ENCODE measurements at places on chromosomes 16 and 17.

GRCh38 chr17:2716649-2717048 lies 5.1 kb upstream of the CLUH start:
- no peak for DNase-seq

GRCh38 chr17:79819534-79820276 lies 19.5 kb downstream of the CBX4 start:
- no peak for DNase-seq

GRCh38 chr17:74981979-74982662 lies 5.3 kb upstream of the CDR2L start:
- DNase-seq = peak; percentile 57

GRCh38 chr17:21286909-21287702 lies 2.6 kb downstream of the MAP2K3 start:
- peak; percentile 12 for DNase-seq

GRCh38 chr17:70896843-70897242 lies 727.5 kb downstream of the KCNJ2 start:
- no peak for DNase-seq

- DNase-seq = no peak
Measured at GRCh38 chr17:74704544-74704943, 8.2 kb downstream of the CD300LF start.

Data from HCT116 (cell line).